Left cardiac atrium (tissue), 4 donors: ENCODE measurements at places on chromosomes 2 and 18.

DNA sequence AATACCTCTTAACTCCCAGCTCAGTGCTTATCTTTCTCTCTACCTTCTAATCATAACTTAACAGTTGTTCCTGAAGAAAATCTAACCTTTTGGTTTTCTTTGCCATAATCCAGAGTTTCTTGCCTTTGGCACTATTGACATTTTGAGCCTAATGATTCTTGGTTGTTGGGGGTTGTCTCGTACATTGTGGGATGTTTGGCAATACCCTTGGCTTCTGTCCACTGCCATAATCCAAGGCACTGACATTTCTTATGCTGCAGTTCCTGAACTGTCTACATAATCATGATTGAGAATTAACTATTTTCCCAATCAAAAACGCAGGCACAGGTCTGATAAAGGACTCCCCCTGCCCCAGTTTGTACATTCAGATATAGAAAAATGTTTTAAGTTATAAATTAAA is 203.2 kb upstream of the MEX3C start:
- no peak for DNase-seq

- DNase-seq: no peak
Observed at GRCh38 chr18:49597157-49597931, 35.5 kb downstream of the LIPG start.

- DNase-seq: peak; percentile 88
Observed at GRCh38 chr18:3449512-3450011, 410 bp upstream of the TGIF1 start.

GRCh38 chr18:52963481-52963880 is 623.5 kb downstream of the DCC start:
- no peak for DNase-seq

DNA sequence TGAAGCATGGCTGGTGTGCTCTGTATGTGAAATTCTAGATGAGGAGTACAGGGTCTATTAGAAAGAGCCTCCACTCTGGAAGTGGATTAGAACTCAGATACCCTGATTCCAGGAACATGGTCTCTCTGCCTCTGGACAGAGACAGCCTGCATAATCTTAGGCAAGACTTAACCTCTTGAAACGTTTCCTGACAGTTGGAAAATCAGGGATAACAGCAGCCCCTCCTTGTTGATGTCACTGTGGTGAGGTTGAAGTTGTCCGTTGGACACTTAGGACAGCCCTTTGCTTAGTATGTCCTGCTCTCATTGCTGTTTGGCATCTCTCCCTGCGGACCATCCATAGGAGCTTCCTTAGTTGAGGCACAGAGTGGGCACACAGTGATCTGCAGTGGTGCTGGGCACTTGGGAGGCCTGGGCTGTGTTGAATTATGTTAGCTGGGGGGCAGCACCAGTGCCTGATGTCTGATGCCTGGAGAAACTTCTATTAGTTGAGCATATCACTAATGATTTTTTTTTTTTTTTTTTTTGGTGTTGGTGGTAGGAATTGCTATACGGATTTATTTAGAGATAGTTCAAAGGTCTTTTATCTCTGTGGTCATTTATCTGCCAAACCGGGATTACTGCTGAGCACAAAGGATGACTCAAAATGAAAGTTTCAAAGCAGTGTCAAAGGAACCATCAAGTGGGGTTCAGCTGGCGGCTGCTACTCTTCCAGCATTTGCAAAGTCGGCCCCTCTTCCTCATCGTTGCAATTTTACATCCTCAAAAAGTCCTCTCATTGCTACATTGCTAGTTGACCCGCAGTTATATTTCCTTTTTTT is 28.8 kb downstream of the SETBP1 start:
- no peak for DNase-seq

DNA sequence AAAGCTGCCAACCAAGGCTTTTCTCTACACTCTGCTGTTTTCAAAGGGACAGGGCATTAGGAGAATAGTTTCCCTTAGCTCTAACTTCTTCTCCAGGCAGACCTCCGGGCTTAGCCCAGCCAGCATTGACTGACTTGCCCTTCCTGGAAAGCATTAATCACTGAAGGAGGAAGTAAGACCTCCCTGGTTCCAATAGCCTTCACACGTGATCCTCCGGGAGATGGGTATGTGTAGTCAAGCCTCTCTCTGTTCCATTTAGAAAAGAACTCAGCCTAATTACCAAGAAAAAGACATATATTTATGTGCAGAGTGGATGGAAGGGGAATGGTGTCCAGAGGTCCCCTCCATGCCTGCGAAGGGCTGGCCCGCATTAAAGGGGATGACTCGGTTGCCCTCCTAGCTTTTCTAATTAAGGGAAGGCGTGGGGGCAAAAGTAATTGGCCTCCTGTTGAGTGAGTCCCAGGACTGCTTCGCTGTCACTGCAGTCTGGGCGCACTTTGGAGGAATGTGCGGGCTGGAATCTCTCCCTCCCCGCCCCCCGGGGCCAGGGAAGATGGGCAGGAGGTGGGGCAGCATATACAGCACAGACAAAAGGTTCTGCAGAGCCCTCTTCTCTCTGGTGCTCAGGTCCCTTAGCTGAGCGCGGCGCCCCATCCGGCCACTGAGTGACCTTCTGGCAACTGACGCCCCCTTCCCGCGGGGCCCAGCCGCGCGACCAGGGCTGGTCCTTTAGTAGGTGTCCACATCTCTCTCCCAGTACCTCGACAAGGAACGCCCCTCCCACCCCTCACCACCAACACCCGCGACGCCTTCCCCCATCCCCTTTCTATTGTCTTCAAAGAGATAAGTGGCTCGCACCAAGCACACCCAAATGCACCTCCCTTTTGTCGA is 686.0 kb downstream of the NRXN1 start:
- no peak for DNase-seq

GRCh38 chr2:112896909-112897623 is 13.9 kb upstream of the IL37 start:
- no peak for DNase-seq

DNA sequence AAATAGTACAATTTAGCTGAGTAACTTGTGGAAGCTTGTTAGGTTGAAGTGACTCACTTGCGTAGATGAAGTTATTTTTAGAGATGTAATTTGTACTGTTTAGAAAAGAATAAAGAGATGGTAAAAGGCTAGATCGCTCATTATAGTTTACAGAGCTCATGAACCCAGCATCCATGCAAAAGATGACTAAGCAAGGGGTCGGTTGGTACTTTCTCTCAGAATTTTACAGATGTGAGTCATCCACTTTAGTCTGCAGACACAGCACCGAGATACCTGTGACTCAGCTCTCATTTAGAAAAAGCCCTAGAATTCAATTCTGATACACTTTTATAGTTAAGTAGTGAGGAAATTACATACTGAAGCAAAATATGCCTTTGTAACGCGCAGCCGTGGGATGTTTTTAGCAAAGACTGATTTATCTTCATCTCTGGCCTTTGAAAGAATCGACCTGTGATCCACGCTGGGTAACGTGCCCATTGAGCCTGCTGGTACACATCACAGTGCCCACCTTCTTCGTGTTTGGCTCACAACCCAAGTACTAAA is 116.5 kb upstream of the FOSL2 start:
- no peak for DNase-seq

GRCh38 chr2:155203178-155203577 is 504.7 kb downstream of the KCNJ3 start:
- no peak for DNase-seq

DNA sequence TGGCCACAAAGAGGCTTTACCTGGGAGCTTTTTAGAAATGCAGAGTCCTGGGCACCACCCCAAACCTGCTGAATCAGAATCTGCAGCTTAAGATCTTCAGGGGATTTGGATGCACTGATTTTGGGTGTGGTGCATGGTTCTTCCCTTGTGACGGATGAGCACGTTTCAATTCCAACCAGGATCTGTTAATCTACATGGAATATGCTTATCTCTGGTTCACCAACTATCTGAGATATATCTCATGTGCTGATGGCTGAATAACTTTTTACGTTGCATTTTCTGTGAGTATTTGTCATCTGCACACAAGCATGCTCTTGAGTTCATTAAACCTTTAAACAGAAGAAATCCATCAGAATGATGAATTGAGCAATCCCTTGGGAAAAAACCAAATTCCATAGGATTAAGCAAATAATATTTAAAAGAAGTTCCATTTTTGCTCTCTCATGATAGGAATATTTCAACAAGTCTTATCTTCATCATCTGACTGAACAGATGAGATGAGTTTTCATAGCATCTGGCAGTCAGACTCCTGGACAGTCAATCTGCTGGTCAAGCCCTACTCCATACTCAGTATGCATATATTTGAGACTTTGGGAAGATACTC is 120.6 kb downstream of the PLB1 start:
- DNase-seq: no peak

DNA sequence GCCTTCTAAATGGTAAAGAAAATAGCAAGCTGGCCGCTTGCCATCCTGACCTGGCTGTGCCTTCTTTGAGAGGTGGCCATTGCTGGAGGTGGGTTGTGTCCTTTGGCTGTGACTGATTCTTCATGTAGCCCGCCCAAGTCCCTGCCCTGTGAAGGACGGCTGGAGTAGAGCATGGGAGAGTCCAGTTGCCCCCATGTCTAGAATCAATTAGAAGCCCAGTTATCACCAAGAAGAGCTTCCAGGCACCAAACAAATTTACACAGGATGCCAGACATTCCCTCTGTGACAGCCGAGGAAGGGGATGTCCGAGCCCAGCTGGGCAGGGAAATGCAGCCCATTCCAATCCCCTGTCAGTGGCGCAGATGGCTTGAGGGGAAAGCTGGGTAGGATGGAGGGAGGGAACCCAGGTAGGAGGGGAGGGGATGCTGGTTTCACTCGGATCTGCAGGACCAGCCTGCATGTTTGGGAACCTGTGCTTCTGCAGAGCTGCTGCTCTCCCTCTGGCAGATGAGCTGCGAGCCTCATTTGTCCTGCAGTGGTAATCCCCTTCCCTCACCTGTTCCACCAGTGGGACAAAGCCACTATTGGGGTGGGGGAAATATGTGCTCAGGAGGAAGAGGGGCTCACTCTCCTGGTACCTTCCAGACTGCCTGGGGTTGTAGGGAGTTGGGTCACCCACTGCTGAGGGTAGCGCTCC is 25.7 kb upstream of the ASB18 start:
- no peak for DNase-seq

GRCh38 chr2:16716024-16716423 is 50.4 kb upstream of the CYRIA start:
- DNase-seq: peak; percentile 48

- DNase-seq: peak; percentile 28
Observed at GRCh38 chr18:68960355-68960754, 162.5 kb downstream of the CCDC102B start.

DNA sequence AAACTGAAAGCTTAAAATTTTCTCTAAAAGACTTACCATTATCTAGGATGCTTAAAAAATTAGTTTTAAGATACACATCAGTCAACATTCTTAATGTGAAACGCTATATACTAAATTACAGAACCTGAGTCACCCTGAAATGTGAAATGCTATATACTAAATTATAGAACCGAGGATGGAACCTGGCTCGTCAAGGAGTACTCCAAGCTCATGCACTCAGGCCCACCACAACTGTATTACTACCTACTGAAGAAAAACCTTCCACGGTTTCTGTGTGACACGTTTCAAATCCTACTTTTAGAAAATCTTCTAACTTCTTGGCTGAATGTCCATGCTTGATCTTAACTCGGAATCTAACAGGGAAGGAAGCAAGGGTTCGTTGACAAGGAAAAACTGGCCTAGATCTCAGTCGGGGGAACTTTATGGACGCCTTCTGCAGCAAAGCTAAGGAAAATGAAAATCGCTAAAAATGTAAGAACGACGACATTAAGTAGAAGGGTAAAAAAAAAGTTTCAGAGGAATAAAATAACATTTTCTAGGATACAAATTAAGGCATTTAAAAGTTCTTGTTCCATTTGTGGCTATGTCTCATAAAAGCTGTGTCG is 1.4 kb downstream of the PRKD3 start:
- DNase-seq: no peak

DNA sequence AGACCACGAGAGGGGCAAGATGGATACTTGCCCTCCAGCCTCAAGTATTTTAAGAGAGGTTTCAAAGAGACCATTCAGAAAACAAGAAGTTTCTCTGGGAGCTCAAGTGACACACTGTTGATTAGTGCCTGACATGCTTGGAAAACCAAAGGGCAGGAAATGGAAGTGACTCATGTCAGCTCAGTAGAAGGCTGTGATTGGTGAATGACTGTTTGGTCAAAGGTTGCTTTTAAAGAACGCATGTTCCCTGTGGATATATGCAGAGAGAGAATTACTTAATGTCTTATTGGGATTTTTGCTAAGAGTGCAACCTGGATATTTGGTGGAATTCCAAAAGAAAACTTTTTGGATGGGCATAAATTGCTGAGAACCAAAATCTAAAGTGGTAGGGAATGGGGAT is 549.9 kb downstream of the XIRP2 start:
- DNase-seq: no peak

DNA sequence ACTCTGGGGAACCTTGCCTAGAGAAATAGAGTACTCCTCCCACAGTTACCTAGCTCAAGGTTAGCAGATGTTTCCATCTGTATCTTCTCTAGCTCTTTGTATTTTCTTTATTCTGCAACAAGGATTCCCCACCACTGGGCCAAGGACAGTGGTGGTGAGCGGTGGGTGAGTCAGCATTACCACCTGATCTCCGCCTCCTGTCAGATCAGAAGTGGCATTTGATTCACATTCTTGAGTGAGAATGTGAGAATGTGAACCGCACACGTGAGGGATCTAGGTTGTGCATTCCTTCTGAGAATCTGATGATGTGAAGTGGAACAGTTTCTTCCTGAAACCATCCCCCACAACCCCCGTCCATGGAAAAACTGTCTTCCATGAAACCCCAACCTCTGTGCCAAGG is 9.0 kb downstream of the EPB41L3 start:
- no peak for DNase-seq

- no peak for DNase-seq
Observed at GRCh38 chr18:24727685-24728084, 267.2 kb downstream of the HRH4 start.

- DNase-seq: no peak
Observed at GRCh38 chr18:8660316-8660715, 45.0 kb upstream of the MTCL1 start.

GRCh38 chr2:60515721-60516226 is 37.7 kb downstream of the BCL11A start:
- DNase-seq: no peak

GRCh38 chr2:32802877-32803276 is 143.9 kb upstream of the LTBP1 start:
- no peak for DNase-seq

DNA sequence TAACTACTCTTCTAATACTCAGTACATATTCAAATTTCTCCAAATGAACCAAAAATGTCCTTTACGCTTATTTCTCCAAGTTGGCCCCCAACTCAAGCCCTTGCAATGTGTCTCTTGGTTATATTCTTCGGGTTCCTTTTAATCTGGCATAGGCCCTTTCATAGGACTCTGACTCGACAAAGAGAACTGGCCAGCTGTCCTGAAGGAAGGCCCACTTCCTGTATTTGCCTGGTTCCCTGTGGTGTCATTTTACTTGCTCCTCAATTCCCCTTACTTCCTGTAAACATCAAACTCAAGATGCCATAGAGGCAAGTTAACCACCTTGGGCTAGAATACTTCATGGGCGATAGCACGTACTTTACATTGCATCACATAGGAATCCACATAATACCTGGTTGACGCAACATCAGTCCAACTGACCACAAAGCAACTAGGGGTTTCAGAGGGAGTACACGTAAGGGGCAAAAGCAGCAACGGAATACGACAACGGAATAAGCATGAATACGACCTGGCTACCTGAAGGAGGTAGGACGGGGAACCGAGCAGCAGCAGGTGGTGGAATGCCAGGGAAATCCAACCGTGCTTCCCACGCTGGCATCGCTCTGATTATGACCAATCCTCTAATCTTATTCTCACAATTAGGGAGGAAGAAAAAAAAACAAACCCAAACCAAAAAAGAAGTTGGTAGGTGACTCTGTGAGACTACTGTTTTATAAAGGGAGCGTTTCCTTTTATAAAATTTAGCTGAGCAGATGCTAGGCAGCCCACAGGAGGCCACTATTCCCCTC is 823 bp upstream of the GORASP2 start:
- no peak for DNase-seq

- DNase-seq: no peak
Observed at GRCh38 chr2:154551649-154552048, 146.8 kb upstream of the KCNJ3 start.
